ENCODE measurements at places on chromosomes 11 and 22.

- no peak for DNase-seq
These were observed 81.6 kb downstream of the FLI1 start for GRCh38 chr11:128775468-128775867.

DNA sequence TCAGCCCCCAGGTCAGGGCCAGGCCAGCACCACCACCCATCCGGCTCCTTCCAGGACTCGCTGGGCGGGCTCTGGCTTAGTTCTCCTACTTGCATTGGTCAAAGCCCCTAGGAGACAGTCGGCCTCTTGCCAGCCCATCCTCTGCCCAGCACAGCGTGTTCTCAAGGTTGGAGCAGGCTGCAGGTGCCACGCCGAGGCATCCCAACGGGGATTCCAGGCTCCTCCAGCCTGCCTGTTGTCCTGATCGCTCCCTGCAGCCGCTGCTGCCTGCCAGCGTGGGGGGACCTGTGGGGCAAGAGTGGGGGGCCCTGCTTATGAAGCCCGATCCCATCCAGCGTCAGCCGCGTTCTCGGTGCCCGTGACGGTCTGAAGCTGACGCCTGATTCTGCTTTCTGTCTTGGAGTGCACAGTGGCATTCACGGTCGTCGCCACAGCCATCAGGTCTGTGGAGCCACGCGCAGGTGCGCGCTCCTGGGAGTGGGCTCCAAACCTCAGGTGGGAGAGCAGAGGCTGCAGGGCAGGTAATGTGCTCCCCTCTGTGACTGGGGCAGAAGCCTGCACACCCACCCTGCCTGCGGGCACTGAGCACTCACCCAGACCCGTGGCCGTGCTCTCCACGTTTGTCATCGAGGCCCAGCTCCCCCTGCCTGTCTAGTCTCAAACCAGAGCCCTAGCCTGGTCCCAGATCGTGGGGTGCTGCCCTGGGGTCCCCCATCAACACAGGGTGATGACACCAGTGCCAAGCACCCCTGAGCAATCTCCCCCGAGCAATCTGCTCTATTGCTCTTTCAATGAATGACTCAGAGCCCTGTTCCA, 991.6 kb downstream of the BRD1 start:
- DNase-seq, result no peak

- DNase-seq, result no peak
These were observed 5.9 kb upstream of the NRXN2 start for GRCh38 chr11:64728757-64729365.

DNA sequence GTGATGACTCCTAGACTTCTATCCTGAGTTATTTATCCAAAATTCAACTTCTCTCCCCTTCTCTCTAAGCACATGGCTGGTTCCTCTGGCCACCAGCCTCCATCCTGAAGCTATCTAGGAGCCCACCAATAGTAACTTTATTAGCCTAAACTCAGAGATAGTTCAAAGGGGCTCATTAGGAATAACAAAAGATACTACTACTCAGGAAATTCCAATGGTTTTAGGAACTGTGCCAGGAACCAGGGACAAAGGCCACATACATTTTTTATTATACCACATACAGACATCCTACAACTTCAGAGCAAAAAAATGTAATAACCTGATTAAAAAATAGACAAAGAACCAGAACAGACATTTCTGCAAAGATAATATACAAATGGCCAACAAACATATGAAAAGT, 27.9 kb downstream of the SLC25A17 start:
- no peak for DNase-seq

DNA sequence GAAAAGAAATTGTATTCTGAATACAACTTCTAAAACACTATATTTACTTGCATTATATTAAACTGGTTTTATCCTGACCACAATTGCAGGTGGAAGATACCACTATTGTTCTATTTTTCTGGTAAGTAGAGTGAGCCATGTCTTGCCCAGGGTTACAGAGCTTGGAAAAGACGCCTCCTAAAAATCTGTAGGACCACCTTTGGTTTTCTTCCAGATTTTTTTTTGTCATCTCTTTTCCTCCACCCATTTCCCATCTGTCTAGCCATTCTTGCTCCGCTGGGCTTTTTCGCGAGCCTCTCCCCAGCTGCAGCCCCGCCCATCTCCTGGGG, 294 bp upstream of the MTMR3 start:
- DNase-seq, result no peak

DNA sequence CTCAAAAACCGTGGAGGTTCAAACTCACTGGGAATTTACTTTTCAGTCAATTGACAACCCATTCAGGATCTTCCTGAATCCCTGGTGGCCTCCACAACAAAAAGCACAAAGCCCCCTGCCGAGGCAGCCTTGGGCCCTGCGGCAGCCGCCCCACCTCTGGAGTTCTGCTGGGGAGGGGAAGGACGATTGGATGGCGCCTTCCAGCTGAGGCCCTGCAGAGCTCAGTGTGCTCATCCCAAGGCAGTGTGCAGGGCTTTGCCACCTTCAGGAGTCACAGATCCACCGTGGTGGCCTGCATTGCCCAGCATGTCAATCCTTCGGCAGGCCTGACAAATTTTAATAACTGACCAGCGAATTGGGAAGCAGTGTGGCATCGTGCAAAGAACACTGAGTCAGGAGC, 7.4 kb downstream of the ZFTA start:
- DNase-seq, result no peak

DNA sequence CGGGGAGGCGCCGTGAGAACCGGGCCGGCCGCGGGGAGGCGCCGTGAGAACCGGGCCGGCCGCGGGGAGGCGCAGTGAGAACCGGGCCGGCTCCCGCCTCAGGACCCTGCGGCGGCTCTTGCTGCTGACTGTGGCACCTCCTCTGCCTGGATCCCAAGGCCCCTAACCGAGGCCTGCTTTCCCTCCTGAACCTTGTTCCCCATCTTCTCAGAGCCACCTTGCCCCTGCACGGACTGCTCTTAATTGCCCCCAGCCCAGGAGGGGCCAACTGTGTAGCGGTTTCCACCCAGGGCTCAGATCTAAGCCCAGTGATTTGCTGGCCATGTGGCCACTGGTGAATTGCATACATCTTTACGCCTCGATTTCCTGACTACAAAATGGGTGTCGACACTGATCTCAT, 112.2 kb upstream of the B3GAT1 start:
- no peak for DNase-seq

DNA sequence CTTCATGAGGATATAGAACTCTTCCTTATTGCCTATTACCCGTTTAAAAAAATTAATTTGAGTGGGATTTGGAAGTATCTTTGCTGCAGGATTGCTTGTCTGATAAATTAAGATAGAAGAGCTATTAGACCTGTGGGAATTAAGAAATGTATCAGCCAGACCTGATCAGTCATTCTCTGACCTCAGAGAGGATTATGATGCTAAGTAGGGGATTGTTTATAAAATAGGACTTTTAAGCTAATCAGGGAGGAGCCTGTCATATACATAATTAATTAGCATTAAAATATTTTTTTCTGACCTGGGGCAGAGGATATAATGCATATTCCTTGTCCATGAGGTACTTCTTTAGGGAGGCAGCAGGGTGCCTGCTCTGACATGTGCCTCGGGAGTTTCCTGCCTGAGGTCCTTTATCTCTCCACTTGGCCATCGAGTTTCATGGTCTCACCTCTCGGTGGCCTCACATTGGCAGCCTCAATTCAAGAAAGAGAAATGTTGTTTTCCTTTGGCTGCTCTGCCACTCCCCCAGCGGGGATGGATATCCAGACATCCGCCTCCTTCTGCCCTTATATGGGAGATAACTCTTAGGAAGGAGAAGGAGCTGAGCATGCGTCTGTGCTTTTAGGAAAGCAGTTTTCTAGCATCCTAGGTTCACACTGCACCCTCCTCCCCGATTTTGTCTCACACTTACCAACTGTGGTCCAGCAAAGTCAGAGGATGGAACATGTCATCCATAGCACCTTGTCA, 41.1 kb downstream of the DIXDC1 start:
- DNase-seq, result no peak

- DNase-seq, result no peak
These were observed 12.5 kb downstream of the CHID1 start for GRCh38 chr11:898143-898511.

DNA sequence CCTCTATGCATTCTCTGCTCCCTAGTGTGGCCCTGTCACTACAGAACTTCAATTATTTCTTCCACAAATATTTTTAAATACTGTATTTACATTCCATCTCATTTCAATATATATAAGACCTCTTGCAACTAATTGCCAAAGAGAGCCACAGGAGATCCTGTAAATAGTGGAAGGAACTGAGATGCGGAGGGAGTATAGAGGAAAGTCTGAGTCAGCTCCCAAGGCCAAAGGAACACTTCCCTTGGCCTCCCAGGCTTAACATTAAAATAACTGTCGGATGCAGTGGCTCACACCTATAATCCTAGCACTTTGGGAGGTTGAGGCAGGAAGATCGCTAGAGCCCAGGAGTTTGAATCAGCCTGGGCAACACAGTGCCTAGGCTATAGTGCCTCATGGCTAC, 31.2 kb downstream of the RBFOX2 start:
- no peak for DNase-seq

DNA sequence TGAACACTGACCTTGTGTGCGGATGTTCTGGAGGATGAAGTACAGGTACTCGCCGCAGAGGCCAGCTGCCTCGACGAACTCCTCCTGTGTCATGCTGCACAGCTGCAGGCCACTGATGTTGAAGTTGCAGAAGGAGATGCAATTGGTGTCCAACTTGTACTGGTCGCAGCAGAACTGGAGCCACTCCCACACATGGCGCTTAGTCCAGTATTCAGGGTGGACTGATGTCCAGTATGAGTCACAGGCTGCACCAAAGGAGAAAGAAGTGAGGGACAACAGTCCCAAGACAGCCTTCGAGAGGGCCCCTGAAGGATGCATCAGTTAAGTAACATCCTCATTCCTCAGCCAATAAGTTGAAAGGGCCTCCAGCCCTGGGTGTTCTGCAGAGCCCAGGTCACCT, 20.1 kb downstream of the ELF5 start:
- DNase-seq, result no peak

GRCh38 chr11:64348383-64349024, 8.5 kb downstream of the CCDC88B start:
- DNase-seq, result no peak

- DNase-seq, result no peak
These were observed 55.0 kb upstream of the PRODH start for GRCh38 chr22:18991138-18991432.

- no peak for DNase-seq
These were observed 38.4 kb upstream of the PRSS23 start for GRCh38 chr11:86761978-86762377.

DNA sequence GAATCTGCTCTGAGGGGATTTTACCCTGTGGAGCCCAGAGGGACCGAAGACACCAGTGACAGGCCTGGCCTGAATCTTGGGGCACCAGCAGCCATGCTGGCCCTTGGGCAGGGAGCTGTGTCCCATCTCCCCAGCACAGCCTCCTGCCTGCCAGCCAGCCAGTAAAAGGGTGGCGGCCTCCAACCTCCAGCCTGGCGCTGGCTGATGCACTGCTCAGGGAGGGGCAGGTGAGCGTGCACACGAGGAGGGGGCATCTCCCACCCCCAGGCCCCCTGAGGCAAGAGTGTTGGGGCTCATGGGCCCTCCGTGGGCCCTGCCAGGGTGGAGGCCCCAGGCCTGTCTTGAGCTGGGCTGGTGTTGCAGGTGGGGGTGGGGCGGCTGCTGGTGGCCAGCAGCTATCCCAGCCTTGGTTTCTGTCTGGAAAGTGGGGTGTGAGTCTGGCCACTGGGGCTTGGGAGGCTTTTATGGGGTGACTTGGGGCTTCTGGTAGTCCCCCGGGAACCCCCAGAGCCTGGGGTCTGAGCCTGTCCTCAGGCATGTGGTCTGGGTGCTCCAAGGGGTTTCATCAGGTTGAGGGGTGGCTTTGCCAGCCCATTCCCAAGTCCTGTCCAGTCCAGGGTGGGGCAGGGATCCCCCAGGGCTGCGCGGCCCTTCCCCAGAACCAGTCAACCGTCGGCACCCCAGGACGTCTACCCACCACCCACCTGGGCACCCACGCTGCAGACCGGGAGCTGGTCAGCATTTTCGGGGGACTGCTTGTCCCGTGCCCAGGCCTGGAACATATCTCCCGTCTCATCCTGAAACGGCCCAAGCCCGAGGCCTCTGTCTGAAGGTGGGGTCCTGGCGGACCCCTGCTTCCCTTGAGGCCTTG, 17.8 kb downstream of the TSPAN4 start:
- DNase-seq, result no peak

Data from esophagus squamous epithelium (tissue), 5 donors.